Stimulated activated CD4-positive, alpha-beta T cell treated with anti-CD3 and anti-CD28 coated beads, Interleukin-1b, Interleukin-23, amount 100 ng/mL, for 24 hours (primary cell): ENCODE measurements at places on chromosomes 5 and 9.

GRCh38 chr9:22120595-22120994, 111.5 kb upstream of the CDKN2B start:
- DNase-seq = no peak

- no peak for DNase-seq
These were observed 351.9 kb upstream of the IRX2 start for GRCh38 chr5:3103262-3103811.

DNA sequence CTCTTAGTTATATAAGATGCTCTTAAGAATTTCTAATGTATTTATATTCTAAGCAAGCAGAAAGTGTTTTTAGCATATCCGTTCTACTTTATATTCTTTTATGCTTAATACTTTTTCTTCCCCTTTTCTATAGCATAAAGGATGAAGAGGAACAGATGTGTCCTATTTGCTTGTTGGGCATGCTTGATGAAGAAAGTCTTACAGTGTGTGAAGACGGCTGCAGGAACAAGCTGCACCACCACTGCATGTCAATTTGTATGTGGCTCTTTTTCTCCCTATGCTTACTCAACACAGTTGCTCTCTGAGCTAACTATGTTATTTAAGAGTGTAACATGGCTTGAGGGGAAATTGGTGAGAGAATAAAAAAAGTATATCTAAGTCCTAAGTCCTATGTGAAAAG, 37.6 kb upstream of the SETD9 start:
- no peak for DNase-seq

DNA sequence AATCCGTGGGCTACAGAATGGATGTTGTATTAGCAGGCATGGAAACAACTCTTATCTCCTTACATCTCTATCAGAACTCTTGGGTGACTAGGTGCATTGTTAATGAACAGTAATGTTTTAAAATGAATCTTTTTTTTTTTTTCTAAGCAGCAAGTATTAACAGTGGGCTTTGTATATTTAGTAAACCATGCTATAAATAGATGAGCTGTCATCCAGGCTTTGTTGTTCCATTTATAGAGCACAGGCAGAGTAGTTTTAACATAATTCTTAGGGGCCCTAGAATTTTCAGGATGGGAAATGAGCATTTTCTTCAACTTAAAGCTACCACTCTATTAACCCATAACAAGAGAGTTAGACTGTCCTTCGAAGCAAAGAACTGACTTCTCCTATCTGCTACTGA, 233.7 kb upstream of the ADAMTSL1 start:
- DNase-seq = no peak

GRCh38 chr5:111537141-111538024, 25.0 kb upstream of the STARD4 start:
- no peak for DNase-seq

- no peak for DNase-seq
These were observed 120.5 kb upstream of the BOD1 start for GRCh38 chr5:173736923-173737412.
